ENCODE measurements at places on chromosomes 7 and 10.

GRCh38 chr10:44933451-44934321 lies 22.5 kb downstream of the TMEM72 start:
- DNase-seq: no peak

GRCh38 chr10:118800920-118801319 lies 46.1 kb upstream of the CACUL1 start:
- no peak for DNase-seq

GRCh38 chr7:118372530-118372929 lies 148.0 kb downstream of the ANKRD7 start:
- DNase-seq: peak; percentile 21

DNA sequence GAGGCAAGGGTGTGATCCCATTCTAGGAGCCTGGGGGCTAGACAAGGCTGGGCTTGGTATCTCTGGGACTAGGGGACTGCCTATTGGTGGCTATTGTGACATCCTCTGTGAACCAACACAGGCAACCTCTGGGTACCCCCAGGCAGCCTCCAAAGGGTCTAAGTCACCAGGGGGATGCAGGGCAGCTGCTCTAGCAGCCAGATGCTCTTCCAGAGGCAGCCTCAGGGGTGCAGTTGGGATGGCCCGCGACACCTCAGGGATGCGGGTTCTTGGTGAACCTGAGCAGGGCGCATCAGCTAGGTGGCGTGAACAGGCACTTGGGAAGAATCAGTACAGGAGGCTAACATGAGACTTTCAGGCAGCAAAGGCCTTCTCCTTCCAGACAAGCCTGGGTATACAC lies 1.6 kb upstream of the TMEM120A start:
- no peak for DNase-seq

GRCh38 chr7:63931985-63932577 lies 66.6 kb upstream of the ZNF722 start:
- no peak for DNase-seq

- DNase-seq: peak; percentile 99
Measured at GRCh38 chr10:14074062-14074884, 256.5 kb downstream of the FRMD4A start.

GRCh38 chr7:23373151-23374004 lies 74.2 kb downstream of the MALSU1 start:
- no peak for DNase-seq

- DNase-seq: no peak
Measured at GRCh38 chr7:73952266-73952665, 75.7 kb upstream of the ELN start.

DNA sequence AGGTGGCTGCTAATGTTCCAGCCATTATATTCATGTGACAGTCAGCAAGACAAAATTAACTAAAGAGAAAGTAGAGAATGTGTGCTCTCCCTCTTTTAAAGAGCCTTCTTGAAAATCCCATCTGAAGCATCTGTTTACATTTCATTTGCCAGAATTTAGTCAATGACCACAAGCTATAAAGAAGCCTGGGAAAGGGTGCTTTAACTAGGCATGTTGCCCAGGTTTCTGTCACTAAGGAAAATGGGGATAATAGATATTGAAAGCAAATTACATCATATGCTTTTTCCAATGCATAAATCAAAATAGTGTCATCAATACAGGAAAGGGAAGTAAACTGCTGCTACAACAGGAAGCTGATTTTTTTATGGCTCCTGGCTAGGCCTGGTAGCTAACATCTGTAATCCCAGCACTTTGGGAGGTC lies 67.7 kb downstream of the ELAPOR2 start:
- DNase-seq: no peak

- DNase-seq: no peak
Measured at GRCh38 chr10:70137135-70137534, 4.5 kb upstream of the AIFM2 start.

GRCh38 chr7:106729720-106730385 lies 68.9 kb upstream of the CCDC71L start:
- DNase-seq: no peak

DNA sequence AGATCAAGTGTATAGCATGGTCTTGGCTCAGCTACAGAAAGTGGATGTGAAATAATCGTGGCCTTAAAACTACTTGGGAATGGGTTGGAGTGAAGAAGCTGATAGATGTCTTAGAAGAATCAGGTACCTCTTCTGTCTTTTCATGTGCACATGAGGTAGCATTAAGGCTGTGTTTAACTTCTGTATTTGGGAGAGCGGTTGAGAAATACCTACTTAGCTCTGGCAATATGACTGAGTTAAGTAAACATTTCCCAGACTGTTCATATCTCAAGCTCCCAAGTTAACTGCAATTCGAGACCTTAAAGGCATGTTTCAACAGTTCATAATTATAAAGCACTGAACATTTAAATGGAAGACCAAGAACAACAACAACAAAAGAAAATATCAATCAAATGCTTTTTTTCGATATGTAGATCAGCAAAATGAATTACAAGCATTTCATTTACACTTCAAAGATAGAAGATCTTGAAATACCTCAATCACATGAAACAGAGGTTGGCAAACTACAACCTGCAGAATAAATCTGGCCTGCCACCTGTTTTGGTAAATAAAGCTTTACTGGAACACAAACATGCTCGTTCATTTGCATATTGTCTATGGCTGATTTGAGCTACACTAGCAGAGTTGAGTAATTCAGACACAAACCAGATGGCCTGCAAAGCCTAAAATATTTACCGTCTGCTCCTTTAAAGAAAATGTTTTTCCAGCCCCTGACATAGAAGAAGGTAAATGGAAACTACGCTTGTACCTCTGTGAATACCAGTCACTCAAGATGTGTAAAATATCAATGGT lies 337.1 kb upstream of the GLI3 start:
- DNase-seq: peak; percentile 82

GRCh38 chr10:70990681-70991080 lies 102.3 kb upstream of the PCBD1 start:
- DNase-seq: no peak

DNA sequence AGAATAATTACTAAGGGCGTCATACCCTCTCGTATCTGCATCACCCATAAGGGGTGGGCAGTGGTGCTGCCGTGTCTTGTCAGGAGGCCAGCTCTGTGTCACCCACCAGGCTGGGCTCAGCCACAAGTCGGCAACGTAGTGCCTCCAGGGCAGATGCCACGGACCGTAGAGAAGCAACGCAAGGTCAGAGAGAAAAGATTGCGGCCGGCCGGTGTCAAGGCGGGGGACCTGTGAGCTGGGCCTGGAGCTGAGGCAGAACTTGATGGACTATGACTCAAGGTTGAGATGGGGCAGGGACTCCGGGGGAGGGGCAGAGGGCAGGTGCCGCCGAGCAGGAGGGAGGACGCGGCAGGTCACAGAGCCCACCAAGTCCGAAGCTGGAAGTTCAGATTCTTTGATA lies 29.5 kb downstream of the FOXK1 start:
- DNase-seq: no peak

- no peak for DNase-seq
Measured at GRCh38 chr7:26868841-26869495, 4.6 kb upstream of the SKAP2 start.

DNA sequence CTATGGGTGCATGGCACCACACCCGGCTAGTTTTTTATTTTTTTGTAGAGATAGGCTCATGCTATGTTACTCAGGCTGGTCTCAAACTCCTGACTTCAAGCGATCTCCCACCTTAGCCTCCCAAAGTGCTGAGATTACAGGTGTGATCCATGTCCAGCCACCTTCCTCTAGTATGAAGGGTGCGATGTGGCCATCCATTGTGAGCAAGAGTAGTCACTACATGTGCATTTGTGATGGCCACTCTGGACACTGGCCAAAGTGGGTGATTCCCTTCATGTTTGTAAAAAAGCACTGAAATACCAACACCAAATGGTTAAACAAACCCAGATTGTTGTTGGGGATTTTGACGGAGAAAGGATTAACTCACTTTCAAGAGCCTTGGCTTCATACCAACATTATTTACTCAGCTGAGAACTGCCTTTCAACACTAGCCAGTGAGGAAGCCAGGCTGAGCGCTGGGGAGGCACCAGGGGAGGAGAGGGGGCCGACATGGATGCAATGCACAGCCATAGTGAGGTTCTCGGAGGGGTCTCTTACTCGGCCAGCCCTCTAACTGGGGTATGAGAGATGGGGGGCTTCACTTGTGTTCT lies 198.1 kb upstream of the LYZL2 start:
- peak; percentile 83 for DNase-seq

GRCh38 chr10:67385089-67385488 lies 310.9 kb downstream of the CTNNA3 start:
- DNase-seq: no peak

- DNase-seq: no peak
Measured at GRCh38 chr7:158856883-158857668, 718 bp downstream of the DYNC2I1 start.

GRCh38 chr7:113915956-113916355 lies 2.9 kb downstream of the PPP1R3A start:
- no peak for DNase-seq

All from iris pigment epithelial cell (primary cell).